ENCODE measurements at places on chromosomes 12 and 14.

DNA sequence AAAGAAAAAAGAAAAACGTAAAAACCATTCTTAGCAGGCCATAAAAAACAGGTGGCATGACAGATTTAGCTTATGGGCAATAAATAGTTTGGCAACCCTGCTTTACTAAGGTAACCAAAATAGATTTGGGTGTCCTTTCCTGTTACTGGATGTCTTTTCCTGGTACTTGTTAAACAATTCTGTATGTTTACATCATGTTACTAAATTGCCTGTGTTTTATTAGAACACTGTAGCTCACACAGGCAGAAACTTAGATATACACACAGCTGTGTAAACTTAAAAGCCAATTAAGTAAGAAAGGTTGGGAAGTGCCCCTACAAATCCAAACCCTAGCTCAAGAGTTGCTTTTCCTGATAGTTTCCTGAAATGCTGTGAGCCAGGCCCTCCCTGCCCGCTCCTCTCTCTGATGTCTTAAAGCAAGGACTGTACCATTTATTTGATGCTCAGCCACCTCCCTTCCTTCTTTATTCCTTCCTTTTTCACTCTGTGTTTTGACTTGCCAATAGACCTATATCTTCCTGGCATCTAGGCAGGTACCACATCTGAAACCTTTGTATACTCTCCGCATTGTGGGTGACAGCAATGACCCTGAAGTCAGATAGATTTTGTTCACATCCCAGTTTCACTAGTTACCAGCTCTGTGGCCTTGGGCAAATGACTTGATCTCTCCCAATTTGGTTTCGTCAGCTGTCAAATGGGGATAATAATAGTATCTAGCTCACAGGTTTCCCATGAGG, 3.7 kb upstream of the CAMKK2 start:
- no peak for DNase-seq

- DNase-seq: no peak
Observed at GRCh38 chr14:74547331-74547927, 53.9 kb downstream of the ISCA2 start.

DNA sequence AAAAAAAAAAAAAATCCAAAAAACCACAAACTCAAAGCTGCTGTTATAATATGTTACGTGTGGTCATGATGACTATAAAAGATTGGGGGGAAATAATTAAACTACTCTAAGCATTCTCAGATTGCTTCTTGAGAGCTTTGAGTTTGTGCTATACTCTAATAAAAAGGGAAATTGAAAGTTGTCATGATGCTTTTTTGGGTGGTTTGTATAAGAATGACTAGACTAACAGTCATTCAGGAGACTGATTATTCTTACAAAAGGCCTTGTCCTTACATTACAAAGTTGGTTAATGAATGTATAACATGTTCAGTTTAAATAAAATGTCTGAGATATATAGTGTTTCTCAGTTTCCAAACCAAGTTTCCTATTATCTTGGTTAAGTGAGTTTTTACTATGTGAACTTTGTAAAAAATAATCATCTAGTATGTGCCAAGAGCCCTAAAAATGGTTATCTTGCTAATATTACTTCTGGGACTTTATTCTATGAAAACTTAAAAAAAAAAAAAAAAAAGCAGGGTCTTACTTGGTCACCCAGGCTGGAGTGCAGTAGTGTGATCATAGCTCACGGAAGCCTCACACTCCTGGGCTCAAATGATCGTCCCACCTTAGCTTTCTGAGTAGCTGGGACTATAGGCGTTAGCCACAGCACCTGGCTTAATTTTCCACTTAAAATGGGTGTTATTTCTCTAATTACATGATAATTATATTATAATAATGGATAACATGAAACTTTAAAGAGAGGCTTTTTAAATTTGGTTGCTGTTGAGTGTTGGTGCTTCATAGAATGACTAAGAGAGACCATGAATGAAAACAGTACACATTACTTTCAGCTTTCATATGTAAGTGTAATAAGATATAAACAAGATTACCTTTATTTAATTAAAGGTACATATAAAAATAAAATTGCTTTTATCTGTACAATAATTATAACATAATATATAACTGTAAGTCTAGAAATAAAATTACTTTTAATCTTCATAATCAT, 459.6 kb upstream of the RGS6 start:
- no peak for DNase-seq

DNA sequence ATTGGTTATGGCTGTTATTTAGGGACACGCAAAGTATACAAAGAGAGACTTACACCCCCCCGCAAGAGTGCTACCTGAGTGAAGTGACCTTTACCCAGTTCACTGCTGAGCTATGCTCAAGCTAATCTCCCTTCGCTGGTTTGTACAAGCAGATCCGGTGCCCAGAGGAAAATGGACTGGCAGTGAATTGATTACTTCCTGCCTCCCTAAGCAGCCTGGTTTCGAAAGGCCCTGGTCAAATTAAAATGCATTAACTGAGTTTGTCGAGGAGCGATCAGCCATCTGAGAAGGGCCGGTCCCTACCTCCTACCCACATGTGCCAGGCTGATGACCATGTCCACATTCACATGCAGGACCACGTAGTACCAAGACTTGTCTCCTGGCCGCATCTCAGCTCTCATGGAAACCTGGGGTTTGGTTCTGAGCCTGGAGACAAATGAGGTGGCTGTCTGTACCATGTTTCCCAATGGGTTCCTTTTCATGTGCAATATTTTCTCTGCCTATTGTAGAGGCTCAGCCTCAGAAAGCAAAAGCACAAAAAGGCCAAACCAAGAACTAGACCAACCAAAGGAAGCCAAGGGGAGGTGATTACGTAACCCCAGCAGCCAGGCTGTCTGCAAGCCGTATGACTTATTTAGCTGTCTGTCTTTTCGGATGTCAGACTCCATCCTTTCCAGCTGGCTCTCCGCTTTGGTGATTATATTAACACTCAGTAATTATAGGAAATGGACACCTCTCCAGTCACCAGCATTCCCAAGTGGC, 284.7 kb upstream of the PWP1 start:
- no peak for DNase-seq

DNA sequence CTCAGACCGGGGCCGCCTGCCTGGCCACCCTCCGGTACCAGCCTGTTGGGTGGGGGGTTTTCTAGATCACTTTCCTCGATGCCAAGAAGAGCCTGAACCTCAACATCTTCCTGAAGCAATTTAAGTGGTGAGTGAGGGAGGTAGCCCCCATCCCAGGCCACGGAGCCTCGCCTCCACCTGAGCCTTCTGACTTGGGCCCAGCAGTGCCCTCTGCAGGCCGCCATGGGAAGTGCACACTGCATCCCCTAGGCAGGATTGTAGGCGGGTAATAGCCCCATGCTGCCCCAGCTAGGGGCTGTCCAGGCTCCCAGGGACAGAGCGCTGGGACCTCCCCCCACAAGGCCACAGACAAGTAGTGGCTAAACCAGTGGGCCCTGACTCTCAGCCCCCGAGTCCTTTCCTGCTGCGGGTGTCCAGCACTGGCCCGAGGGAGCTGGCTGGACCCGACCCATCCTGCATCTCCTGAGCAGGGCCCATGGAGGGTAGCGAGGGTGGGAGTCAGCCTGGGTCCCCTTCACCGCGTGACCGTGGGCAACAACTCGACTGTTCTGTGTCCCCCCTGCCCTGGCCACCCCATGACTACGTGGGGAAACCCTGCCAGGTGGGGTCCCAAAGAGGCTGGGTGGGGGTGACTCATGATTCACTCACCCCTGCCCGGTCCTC, 15.3 kb upstream of the ADSS1 start:
- no peak for DNase-seq

All from bronchial epithelial cell (primary cell).